NCI-H748 treated with DMSO at 0.1 percent for 48 hours (cell line): ENCODE measurements at places on chromosomes 11 and 22.

DNA sequence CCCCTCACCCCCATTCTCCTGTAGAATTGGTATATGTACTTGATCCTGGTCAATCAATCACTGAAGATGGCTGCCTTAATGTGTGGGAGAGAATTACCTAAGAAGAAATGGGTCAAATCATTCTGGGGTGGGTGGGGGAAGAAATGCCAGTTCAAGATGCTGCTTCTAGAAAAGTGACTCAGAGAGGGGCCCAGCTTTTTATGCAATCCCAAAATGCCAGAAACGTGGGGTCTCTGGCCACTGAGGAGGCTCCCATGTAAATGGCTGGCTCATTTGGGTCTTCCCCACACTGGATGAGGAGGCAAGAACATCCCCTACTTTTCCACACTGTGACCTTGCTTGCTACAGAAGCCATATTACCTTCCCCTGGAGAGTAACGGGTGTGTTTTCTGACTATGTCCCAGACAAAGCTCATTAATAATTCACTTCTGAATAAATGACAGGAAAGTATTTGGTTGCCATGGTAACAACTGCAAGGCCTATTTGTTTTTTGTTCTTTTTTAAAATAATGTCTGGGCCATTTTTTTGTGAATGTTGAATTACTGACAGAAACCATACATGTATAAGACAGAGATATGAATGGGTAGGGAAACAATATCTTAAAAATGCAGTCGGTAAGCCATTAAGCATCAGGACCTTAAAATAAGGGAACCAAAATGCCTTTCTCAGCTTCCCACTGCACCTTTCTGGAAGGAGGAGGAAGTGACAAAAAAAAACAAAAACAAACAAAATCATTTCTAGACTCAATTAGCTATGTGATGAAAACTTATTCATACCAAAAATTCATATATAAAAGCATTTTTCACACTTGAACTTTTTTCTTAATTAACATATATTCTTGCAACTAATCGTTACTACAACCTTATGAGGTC is 32.0 kb downstream of the SLC1A2 start:
- no peak for DNase-seq

GRCh38 chr11:117435326-117435725 is 107.7 kb downstream of the CEP164 start:
- DNase-seq = no peak

DNA sequence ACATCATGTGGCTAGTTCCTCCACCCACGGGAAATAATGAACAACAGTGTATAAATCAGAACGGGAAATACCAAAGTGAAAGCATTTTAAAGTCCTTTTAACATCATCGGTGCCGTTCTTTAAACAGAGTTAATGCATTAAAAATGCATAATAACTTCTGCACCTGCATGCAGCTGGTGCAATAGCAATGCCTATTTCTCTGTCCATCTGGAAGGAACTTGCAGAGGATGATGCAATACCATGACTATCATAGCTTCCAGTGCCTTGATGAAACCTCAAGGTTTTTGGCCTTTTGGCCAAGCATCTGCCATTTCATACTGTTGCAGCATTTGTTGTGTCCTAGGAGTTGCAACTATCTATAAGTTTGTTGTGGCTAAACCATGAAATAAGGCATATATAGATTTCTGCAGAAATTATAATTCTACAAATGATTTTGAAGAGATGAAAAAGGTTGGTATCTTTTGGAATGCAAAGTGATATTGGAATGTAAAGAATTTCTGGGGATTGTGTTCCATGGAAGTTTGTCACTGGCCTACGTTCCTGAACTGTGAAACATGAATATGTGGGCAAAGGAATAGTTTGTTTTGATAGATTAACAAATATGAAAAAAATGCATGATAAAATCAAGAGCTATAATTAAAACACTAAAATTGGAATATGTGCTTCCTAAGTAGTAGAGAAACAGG is 9.8 kb upstream of the EIF3F start:
- DNase-seq = no peak

DNA sequence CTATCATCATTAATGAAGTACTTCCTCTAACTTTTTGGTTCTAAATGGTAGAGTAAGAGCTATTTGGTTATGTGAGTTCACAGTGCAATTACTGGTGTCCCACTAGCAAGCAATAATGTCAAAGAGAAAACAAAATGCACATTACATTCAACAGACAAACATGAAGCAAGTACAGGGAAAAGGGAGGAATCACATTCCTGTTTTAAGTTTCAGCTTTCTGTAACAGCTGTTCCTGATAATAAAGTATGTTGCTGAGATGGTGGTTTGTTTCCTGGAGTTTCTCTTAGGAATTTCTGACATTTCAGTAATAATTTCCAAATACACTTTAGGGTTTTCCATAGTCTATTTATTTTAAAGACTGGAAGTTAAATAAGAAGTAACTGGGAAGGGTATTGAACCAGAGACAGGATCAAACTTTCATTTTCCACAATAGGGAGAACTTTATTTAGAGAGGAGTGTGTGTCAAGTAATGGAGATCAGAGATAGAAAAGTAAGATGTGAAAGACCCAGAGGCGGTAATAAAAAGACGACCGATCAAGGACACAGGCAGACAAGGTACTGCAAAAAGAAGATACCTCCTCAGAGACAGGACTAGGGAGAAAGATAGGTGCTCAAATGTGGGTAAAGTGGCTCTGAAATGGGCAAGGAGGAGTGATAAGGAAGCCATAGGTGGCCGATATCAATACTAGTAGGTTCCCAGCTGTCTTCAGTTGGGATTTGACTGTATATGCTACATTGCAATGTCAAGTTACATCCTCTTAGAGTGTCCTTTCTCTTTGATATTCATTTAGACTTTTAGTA is 20.8 kb upstream of the CLNS1A start:
- DNase-seq = no peak

DNA sequence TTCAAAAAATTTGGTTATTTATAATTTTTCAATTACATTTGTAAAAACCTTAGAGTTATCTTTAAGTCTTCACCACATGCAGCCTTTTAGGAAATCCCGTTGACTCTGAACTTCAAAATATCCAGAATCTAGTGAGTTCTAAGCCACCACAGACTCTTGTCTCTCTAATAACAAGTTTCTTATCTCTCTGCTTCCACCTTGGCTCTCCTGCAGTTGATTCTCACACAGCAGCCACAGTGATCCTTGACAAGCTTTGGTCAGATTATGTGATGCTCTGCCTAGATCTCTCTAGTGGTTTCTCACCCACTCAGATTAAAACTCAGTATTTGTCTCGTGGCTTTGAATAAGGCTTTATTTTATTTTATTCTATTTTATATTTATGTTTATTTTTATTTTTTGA is 8.6 kb downstream of the HSD17B12 start:
- DNase-seq = no peak

DNA sequence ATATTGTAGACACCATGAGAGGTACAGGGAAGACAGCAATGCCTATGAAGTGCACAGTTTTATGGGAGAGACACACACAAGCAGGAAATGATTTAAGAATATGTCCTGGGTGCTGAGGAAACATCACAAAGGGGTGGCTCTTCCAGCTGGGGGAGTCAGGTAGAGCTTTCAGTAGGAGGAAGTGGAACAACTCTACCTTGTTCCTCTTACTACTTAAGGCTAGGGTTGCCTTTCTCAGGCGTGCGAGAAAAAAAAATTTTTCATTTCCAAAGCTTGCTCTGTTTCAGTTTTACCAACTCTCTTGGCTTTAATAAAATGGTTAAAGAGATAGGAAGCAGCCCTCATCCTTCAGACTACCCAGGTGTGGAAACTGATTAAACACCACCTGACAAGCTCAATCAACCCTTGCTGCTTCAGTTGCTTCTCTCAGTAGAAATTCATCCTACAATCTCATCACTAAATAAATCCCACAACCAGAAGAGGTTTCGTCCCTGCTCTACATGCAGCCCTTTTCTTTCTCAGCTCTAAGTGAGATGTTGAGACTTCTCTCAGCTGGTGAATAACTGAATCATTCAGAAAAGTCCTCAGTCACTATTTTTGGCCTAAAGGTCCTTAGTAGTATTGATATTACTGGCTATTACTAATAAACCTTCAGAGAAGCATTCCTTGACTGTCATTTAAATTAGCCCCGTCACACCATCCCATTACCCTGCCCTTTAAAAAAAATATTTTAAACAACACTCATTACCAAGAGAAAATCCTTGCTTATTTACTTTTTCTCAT is 5.9 kb downstream of the ABTB2 start:
- DNase-seq = no peak

DNA sequence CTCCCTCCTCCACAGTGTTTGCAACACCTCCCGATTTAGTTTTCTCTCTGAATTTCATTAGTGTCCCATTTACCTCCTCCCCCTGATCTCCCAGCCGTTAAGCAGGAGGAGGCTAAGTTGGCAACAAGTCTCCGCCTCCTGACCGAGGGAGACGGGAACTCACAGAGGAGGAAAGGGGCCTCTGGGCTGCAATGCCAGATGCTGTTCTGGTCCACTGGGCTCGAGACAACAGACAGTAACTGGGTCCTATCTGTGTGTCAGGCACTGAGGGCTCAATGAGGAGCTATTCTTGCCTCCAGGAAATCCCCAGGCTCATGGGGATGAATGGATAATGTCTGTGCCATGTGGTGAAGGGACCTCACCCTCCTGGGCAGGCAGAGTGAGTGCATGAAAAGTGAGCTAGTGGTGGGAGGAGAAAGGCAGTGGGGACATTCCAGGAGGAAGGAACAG is 228.1 kb downstream of the TENM4 start:
- no peak for DNase-seq

DNA sequence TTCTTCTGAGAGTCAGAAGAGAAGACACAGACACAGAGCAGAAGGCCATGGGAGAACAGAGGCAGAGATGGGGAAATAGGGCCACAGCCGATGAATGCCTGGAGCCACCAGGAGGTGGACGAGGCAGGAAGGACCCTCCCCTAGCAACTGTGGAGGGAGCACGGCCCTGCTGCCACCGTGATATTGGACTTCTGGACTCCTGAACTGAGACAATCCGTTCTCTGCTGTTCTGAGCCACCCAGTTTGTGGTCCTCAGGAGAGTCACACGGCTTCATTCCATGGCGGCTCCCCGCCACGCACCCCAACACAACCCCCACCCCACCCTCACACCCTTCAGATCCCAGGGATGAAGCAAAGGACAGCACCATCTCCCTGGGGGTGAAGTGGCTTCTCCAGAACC is 338.1 kb downstream of the CTTN start:
- no peak for DNase-seq

- DNase-seq = no peak
These were observed 8.5 kb downstream of the TMEM258 start for GRCh38 chr11:61783717-61784505.

DNA sequence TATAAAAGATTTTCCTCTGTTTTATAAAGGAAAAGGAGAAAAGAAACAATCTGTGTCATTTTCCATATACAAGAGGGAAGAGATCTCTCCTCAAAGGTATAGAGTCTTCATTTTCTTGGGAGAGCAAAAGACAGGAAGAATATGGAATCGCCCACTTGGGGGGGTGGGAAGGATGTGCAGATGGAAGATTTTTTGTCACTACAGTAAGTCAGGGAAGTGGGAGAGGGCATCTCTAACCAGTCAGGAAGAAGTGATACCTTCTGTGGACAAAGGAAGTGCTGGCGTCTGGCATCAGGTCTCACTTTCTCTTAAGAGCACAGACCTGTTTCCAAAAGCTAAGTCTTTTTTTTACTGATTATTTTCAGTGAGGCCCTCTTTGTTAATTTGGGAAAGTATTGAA is 1.4 kb downstream of the PRR14L start:
- DNase-seq = no peak

- DNase-seq = no peak
These were observed 57.0 kb downstream of the PRMT3 start for GRCh38 chr11:20444535-20444934.

GRCh38 chr11:7098235-7098832 is 9.5 kb downstream of the RBMXL2 start:
- DNase-seq = peak; percentile 61

- no peak for DNase-seq
These were observed 27.2 kb downstream of the OR52B2 start for GRCh38 chr11:6142936-6143335.

DNA sequence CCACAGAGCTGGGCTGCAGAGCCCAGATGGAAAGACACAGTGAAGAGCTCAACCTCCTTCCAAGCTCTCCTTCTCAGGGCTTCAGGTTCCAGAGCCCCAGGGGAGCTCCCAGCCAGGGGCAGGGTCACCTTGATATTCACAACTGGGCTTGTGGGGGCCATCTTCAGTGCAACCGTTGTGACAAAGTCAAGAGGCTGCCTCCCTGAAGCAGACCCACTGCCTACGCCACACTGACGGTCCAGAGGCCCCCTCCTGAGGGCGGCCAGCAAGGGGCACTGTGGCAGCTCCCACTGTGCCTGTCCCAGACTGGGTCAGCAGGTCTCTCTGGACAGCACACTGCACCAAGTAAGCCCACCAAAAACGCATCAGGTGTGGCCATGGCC is 84.1 kb downstream of the DGCR2 start:
- no peak for DNase-seq

DNA sequence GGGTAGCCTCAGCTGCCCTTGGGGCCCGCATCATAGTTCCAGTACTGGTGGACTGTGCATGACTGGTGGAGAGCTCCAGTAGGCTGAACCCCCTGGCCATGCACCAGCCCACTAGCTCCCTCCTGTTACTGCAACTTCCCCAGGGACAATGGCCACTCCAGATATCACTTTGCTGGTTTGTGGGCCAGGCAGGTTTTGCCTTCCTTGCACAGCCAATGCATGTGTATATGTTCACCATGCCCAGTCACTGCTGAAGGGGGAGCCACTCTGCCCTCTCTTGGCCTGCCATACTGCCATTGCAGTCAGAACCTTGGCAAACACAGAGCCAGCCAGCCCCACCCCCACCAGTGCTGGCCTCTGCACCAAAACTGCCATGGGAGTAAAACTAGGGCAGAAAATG is 2095.3 kb upstream of the RAG2 start:
- no peak for DNase-seq

- no peak for DNase-seq
These were observed 729 bp upstream of the ALX4 start for GRCh38 chr11:44310463-44311272.

GRCh38 chr11:72030472-72031045 is 31.9 kb downstream of the IL18BP start:
- no peak for DNase-seq

GRCh38 chr22:49432211-49432896 is 395.3 kb downstream of the BRD1 start:
- DNase-seq = no peak

DNA sequence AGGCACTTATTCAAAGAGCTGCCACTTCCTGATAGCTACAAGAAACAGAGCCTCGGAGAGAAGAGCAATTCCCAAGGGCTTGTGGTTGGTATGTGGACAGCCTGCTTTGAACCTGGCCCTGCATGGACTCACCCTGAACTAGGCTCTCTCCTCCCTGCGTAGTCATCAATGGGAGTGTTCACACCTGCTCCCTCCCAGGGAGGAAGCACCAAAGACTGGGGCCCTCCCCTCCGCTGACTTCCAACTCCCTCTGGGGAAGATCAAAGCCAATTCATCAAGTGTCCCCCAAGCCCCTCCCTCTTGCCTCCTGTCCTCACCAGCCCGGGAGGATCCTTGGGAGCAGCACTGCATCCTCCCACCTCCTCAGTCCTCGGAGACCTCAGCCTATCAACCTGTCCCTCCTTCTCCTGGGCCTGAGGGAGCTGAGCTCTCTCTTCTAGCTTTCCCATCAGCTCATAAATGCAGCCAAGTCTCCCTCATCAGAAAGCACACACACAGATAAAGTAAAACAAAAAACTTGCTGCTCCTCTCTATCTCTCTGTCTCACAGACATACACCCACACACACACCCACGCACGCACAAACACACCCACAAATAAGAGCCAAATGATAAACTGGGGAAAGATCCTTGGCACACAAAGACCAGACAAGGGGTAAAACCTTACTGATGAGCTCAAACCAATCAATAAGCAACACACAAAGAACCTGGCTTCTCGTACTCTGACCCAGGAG is 3.3 kb downstream of the A4GALT start:
- DNase-seq = no peak
